ENCODE measurements at places on chromosomes 4 and X.

DNA sequence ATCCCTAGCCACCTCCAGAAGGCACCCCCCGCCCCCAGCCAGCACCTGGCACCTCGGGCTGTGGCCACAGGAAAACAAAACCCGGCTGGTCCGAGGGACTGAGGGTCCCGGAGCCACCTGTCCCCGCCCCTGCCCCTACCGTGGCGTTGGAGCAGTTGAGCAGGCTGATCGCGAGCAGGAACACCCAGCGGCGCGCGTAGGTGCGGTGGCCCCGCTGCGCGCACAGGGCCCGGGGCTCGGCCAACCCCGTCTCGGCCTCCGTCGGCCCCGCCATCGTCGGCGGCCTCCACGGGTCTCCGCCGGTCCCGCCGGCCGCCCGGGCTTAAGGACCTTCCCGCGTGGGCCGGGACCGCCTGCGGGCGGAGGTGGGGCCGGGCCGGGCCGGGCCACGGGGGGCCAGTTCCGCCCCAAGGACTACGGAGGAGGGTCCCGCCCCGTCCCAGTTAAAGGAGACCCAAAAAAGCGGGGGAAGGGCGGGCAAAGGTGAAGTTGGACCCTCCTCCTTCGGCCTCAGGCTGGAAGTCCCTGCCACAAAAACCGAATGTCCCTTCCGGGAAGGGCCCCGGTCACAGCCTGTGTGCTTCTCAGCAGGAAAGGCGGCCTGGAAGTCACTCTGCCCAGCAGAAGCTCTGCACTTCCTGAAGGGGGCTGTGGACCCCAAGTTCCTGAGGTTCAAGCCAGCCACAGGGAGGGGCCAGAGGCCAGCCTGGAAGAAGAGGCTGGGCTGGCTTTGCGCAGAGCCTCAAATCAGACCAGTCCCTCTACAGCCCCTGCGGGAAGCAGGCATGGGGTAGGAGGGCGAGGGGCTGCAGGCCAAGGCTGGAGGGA lies at the start of gene SLC49A3:
TSS of gene SLC49A3 (minus strand) at position 298 of the 828 bp plus-strand sequence. CDS start at position 274, 24 bp downstream.
- peaks cover 4% of the 10 kb centered on the region for H3K27me3 ChIP-seq
- H3K36me3 ChIP-seq: no peaks in the 10 kb centered on the region
- H3K4me3 ChIP-seq: no peak within 1 kb of the TSS
- H3K4me1 ChIP-seq: peaks cover 3% of the 10 kb centered on the region

GRCh38 chr4:13527981-13528820 lies 16.1 kb downstream of the NKX3-2 start:
- H3K27me3 ChIP-seq: peaks cover 96% of the 10 kb centered on the region
- H3K4me3 ChIP-seq: no peak overlapping the region

DNA sequence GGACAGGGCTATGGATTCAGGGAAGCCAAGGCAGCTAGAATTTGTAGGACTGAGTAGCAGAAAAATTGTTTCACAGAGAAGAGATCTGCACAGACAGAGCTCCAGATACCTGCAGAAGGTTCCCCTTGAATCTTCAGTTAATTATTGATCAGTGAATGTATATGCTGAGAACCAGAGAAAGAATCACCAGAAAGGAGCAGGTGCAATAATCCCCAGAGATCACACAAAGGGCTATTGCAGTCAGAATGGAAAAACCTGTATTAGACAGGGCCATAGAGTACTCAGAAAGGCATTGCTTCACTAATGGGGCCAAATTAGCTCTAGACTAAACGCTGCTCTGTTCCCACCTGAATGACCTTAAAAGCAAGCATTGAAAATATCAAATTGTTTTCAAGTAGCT lies 35.5 kb upstream of the SMAD1 start:
- no peak for DNase-seq
- no peaks in the 10 kb centered on the region for H3K27me3 ChIP-seq

DNA sequence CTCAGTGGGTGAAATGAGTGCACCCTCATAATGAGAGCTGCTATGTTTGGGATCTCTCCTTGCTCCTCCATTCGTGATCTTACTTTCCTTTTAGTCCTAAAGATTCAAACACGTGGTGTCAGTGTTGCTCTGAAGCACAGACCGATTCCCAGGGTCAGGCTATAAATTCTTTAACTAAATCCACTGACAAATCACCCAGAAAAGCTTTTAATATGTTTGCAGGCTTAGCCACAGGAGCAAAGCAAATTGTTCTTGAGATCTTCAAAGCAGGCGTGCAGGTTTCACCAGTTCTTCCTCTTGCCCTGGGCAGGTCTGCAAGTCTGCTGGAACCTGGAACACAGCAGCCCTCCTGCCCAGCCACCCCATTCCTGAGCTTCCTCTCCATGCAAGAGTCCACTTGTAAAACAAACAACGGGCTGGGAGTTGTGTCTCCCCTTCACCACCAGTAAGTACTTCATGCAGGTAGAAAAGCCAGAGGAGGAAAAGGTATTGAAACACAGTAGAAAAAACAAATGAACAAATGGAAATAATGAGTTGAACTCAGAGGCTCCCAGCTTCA lies 70.1 kb upstream of the ENPP6 start:
- no peak for DNase-seq
- no peak overlapping the region for H3K4me3 ChIP-seq
- H3K36me3 ChIP-seq: no peaks in the 10 kb centered on the region
- peaks cover 23% of the 10 kb centered on the region for H3K4me1 ChIP-seq

DNA sequence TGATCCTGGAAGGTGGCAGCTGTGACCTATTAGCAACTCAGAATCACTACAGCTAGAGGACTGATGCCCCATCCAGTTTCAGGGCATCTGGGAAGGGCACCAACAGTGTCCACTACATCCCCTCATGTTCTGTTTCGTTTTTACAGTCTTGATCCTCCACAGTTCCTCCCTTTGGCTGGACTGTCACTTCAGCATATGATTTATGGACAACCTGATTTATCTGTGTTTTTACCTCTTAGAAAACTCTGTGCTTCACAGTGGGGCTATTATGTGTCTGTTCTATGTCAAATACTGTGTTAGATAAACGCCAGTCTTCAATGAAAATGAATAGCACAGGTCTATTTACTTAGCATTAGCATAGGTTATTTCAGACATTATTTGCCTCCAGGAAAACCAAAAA lies 63.1 kb upstream of the GRPR start:
- H3K4me1 ChIP-seq: no peaks in the 10 kb centered on the region
- no peaks in the 10 kb centered on the region for H3K36me3 ChIP-seq
- H3K4me3 ChIP-seq: no peak overlapping the region

GRCh38 chr4:6493658-6494304 lies 21.4 kb upstream of the PPP2R2C start:
- H3K27ac ChIP-seq: peak overlapping the region; percentile 54
- DNase-seq: no peak
- H3K36me3 ChIP-seq: no peaks in the 10 kb centered on the region
- H3K27me3 ChIP-seq: peaks cover 60% of the 10 kb centered on the region
- H3K4me3 ChIP-seq: no peak overlapping the region

DNA sequence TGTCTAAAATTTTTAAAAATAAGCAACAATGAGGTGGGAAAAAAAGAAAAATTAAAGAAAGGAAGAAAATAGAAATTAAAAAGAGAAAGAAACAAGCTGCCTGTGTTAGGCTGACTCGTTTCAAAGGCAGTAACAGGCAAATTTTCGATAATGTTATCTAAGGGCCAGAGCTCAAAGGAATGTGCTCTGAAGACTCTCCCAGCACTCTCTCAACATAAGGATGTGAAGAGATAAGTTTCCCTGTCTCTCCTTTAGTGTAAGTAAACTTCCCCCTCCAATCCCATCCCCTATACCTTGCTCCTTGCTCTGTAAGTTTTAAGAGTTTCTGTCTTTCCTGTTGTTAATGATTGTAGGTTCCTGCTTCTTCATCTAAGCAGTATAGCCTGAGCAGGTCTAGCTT lies 172.8 kb downstream of the TEX13C start:
- no peaks in the 10 kb centered on the region for H3K4me1 ChIP-seq
- H3K4me3 ChIP-seq: no peak overlapping the region
- DNase-seq: no peak
- no peak overlapping the region for H3K27ac ChIP-seq

DNA sequence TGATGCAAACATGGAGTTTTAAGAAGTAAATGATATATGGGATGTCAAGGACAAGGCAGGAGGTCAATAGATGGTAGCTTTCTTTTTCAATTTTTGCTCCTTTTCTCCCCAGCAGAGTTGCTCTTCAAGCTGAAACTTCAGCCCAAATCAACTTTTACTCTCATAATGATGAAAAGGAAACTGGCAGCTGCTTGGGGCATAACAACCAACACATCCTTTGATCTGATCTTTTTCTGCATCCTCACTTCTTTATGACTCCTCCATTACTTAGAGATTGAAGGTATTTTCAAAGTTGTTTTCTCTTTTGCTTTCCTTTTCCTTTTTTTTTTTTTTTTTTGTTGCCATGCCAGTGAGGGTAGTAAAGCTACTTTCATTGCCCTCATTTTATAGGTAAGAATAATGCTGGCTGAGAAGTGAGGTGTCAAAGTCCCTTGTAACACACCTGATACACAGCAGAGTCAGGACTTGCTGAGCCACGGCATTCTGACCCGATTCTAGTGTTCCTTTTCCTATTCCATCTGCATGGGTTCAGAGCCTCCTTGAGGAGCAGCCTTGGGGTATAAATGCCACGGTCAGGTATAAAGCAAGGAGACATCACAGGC lies 26.9 kb downstream of the SLC2A9 start:
- DNase-seq: no peak
- peaks cover 3% of the 10 kb centered on the region for H3K4me1 ChIP-seq
- H3K4me3 ChIP-seq: no peak overlapping the region

GRCh38 chr4:61533140-61533539 lies 333.0 kb downstream of the ADGRL3 start:
- H3K4me3 ChIP-seq: no peak overlapping the region
- peaks cover 20% of the 10 kb centered on the region for H3K36me3 ChIP-seq

- H3K36me3 ChIP-seq: no peaks in the 10 kb centered on the region
- no peak overlapping the region for H3K27ac ChIP-seq
- H3K4me1 ChIP-seq: no peaks in the 10 kb centered on the region
- H3K27me3 ChIP-seq: no peaks in the 10 kb centered on the region
Observed at GRCh38 chr4:174358410-174358809, 74.7 kb downstream of the CEP44 start.

- H3K27me3 ChIP-seq: no peaks in the 10 kb centered on the region
- H3K36me3 ChIP-seq: peaks cover 4% of the 10 kb centered on the region
- no peak overlapping the region for H3K27ac ChIP-seq
Observed at GRCh38 chrX:44105228-44105913, 132.2 kb upstream of the NDP start.

DNA sequence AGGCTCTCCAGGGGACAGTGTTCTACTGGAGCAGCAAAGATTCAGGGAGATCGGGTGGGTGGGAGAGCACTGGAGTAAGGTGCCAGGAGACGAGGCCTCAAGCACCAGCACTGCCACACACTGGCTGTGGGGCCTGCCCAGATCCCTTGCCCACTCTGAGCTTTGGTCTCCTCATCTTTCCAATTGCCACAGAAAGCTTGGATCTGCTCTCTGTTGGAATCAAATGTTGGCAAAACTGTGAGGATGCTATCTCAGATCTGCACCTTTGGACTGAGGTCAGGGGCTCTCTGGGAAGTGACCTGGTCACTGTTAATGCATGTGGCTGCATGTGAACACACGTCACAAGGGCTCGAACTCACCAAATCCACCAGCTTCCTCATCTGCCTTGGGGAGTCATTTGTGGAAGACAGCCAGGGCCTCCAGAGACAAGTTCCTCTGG lies 1.3 kb downstream of the RIPPLY1 start:
- no peak overlapping the region for H3K27ac ChIP-seq
- H3K27me3 ChIP-seq: no peaks in the 10 kb centered on the region
- H3K4me3 ChIP-seq: no peak overlapping the region
- H3K4me1 ChIP-seq: no peaks in the 10 kb centered on the region
- DNase-seq: no peak

DNA sequence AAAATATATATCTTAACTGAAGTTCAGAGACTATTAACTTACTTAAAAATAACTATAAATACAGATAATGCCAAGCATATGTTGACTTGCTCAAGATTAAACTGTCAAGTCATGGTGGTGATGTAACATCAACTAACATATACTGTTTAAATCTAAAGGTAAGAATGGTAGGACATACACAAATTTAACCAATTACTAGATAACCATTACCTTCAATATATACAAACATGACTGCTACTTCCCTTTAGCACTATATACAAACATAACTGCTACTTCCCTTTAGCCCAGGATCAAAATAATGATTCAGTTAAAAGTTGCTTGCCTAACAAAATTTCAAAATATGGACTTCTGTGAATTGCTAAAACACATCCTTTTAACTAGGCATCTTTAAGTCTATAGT lies 14.9 kb downstream of the HNRNPD start:
- peaks cover 22% of the 10 kb centered on the region for H3K4me1 ChIP-seq
- H3K36me3 ChIP-seq: peaks cover 20% of the 10 kb centered on the region
- DNase-seq: no peak
- no peak overlapping the region for H3K4me3 ChIP-seq
- no peaks in the 10 kb centered on the region for H3K27me3 ChIP-seq

DNA sequence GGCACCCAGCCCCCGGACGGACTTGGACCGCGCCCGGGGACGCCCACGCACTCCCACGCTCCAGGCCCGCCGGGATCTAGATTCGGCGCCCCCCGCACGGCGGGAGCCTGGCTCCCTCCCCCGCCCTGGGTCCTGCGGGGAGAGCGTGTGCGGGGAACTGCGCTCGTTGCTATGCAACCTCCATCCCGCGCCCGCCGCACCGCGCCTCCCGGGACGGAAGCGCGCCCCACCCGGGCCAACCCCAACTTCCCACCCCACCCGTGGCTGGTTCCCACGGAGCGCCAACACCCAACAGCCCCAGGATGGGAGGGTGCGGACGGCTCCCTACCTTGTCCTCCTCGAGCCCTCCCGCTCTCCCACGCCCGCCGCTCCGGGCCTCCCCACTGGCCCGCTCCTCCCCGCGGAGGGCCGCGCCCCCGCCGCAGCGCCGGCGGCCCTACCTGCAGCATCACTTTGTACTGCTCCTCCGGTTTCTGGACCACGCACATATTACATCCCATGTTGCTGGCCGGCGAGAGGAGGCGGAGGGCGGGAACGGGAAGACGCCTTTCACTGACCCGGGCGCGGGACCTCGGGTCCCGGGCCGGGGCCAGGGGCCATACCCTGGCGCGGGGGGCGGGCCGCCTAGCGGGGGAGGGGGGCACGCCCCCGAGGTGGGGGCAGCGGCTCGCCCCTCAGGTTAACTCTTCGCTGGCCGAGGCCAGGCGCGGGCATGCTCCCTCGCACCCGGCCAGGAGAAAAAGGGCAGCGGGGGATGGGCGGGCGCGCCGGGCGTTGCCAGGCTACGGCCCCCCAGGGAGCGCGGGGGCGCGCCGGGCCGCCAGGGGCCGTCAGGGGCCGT lies at the start of gene PDZD4:
TSS of gene PDZD4 (minus strand) at position 746 of the 841 bp plus-strand sequence. CDS start at position 500, 246 bp downstream.
- peak within 1 kb of the TSS; percentile 85 for H3K4me3 ChIP-seq
- no peak for DNase-seq
- H3K27ac ChIP-seq: no peak within 1 kb of the TSS
- H3K27me3 ChIP-seq: no peaks in the 10 kb centered on the region
- H3K36me3 ChIP-seq: peaks cover 5% of the 10 kb centered on the region
- H3K4me1 ChIP-seq: peaks cover 11% of the 10 kb centered on the region
